ENCODE measurements at places on chromosomes 7 and 10. TPM values are rescaled to one million over a fixed set of nuclear protein-coding genes. Genes with fewer than 3 reads are reported as not detected.

Gene PAPSS2
- 33.8 TPM for total RNA-seq

Gene GPR85
- total RNA-seq = 0.29 TPM

Gene TRIM73
- 2.2 TPM for total RNA-seq

Gene NRCAM
- total RNA-seq = 3.3 TPM

Gene MMRN2
- total RNA-seq = 32.6 TPM

Gene TMEM130
- total RNA-seq = not detected

Gene AGR2
- total RNA-seq = 156 TPM

Gene CPXM2
- 16.7 TPM for total RNA-seq

Gene FAM13C
- total RNA-seq = 13.9 TPM

Gene ZNF862
- total RNA-seq = 27.8 TPM

- H3K4me3 ChIP-seq = no peak overlapping the region
- no peak for DNase-seq
- H3K27me3 ChIP-seq = no peaks in the 10 kb centered on the region
Measured at GRCh38 chr7:144736880-144737493, 98.9 kb downstream of the TPK1 start.

DNA sequence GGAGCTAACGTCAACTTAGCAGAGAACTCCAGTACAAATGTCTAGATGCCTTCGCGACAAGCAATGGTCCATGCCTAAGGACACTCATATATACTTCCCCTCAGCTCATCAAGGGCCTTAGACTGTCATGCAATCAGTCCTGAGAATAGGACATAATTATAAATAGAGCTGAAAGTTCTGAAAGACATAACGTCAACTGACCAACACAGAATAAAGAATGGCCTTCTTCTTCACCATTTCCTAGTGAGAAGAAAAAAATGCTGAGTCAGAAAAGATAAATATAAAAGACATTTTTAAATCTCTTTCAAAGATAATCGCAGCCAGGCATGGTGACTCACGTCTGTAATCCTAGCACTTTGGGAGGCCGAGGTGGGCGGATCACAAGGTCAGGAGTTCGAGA is 83.2 kb downstream of the ARMH3 start:
- no peak overlapping the region for H3K4me3 ChIP-seq
- no peaks in the 10 kb centered on the region for H3K4me1 ChIP-seq
- no peak overlapping the region for H3K27ac ChIP-seq
- H3K36me3 ChIP-seq = peaks cover 4% of the 10 kb centered on the region
- H3K27me3 ChIP-seq = no peaks in the 10 kb centered on the region

DNA sequence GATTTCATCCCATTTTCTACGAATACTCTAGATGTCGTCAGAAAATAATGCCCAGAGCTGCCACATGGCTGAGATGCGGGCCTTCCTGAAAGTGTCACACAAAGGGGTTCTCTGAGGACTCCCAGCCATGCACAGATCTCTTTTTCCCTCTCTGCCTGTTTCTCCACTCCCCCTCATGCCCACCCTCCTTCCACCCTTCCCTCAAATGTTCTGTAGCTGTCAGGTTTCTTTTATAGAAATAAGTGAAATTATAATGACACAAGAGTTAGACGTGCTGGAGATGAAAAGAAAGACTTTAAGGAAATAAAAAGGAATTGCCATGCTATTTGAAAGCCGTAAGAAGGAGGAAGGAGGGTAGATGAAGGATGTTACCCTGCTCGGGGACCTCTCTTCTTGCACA is 819.3 kb upstream of the CELF2 start:
- DNase-seq = no peak
- no peaks in the 10 kb centered on the region for H3K4me1 ChIP-seq
- H3K27ac ChIP-seq = no peak overlapping the region
- H3K27me3 ChIP-seq = no peaks in the 10 kb centered on the region

GRCh38 chr10:6593241-6593671 is 13.2 kb upstream of the PRKCQ start:
- H3K27ac ChIP-seq = no peak overlapping the region
- H3K4me1 ChIP-seq = no peaks in the 10 kb centered on the region
- H3K4me3 ChIP-seq = no peak overlapping the region
- no peak for DNase-seq
- no peaks in the 10 kb centered on the region for H3K27me3 ChIP-seq

- H3K4me1 ChIP-seq = no peaks in the 10 kb centered on the region
- no peaks in the 10 kb centered on the region for H3K27me3 ChIP-seq
- no peaks in the 10 kb centered on the region for H3K36me3 ChIP-seq
- H3K4me3 ChIP-seq = no peak overlapping the region
- DNase-seq = no peak
Measured at GRCh38 chr7:82051601-82052000, 281.8 kb upstream of the HGF start.

- H3K27ac ChIP-seq = no peak overlapping the region
- no peaks in the 10 kb centered on the region for H3K4me1 ChIP-seq
- no peaks in the 10 kb centered on the region for H3K36me3 ChIP-seq
- DNase-seq = no peak
- H3K27me3 ChIP-seq = no peaks in the 10 kb centered on the region
- H3K4me3 ChIP-seq = no peak overlapping the region
Measured at GRCh38 chr7:147423875-147424274, 1166.7 kb upstream of the C7orf33 start.

DNA sequence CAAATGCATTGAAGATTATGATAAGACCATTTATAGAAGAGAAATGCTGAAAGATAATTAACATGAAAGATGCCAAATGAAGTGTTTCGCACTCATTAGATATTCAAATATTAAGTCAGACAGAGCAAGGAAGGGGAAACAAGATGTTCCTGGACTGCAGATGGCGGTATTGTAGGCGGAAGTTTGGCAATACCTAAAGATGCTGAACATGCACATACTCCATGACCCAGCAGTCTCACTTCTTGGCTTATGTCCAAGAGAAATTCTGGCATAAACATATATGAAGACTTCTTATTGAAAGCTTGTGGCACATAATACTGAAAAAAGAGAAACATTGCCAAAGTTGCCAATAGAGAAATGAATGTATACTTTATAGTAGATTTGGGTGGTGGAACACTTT is 325.4 kb upstream of the SEMA3C start:
- H3K4me3 ChIP-seq = no peak overlapping the region
- H3K27ac ChIP-seq = no peak overlapping the region
- H3K36me3 ChIP-seq = no peaks in the 10 kb centered on the region
- H3K27me3 ChIP-seq = no peaks in the 10 kb centered on the region

- H3K36me3 ChIP-seq = no peaks in the 10 kb centered on the region
- no peaks in the 10 kb centered on the region for H3K4me1 ChIP-seq
- H3K27ac ChIP-seq = no peak overlapping the region
- H3K4me3 ChIP-seq = no peak overlapping the region
- no peak for DNase-seq
Measured at GRCh38 chr10:132551808-132552130, 14.2 kb downstream of the INPP5A start.

DNA sequence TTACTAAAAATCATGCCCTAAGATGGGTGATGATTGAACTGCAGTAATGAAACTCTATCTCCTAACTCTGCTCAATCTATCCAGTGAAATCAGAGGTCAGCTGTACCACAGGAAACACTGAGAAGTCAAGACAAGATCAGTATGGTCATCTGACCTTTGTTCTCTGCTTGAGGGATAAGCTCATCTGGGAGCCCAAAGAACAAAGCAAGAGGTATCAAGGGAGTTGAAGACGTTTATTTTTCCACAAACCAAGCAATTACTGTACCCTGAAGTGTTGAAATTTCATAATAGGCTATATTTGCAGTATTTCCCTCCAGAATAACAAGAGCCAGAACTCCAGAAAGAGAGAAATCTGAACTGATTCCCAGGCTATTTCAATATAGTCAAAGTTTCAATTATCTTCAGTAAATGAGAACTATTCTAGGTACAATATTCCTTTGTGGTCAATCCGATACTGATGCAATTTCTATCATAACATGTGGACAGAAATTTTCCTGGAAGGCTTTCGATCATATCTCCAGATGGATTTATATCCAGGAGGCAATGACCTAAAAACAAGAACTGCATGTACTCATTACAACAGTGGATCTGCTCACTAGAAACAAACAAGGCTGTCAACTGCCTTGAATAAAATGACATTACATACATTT is 345.3 kb downstream of the TNS3 start:
- H3K27ac ChIP-seq = peak overlapping the region; percentile 30
- H3K27me3 ChIP-seq = no peaks in the 10 kb centered on the region
- H3K4me3 ChIP-seq = no peak overlapping the region
- DNase-seq = no peak
- no peaks in the 10 kb centered on the region for H3K36me3 ChIP-seq
- H3K4me1 ChIP-seq = no peaks in the 10 kb centered on the region

DNA sequence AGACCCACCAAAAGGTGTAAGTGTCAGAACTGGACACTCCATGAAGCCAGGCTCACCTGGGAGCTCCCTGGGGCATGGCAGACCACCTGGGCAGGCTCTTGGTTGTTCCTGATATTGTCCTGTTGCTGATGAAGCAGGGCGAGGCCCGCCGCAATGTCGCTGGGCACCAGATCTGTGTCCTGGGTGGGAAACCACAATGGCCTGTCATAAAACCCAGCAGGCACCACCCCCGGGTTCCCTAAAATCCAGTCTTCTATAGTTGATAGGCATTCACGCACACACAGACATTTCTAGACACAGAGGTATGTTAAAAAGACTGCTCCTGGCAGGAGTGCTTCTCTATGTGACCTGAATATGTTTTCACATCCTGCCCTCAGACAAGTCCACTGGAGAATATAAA is 15.0 kb downstream of the DAGLB start:
- no peaks in the 10 kb centered on the region for H3K36me3 ChIP-seq
- peak overlapping the region; percentile 10 for H3K27ac ChIP-seq
- no peak for DNase-seq
- no peaks in the 10 kb centered on the region for H3K27me3 ChIP-seq

- H3K27me3 ChIP-seq = no peaks in the 10 kb centered on the region
- no peaks in the 10 kb centered on the region for H3K36me3 ChIP-seq
- H3K27ac ChIP-seq = no peak overlapping the region
- H3K4me1 ChIP-seq = no peaks in the 10 kb centered on the region
- H3K4me3 ChIP-seq = no peak overlapping the region
Measured at GRCh38 chr7:50962962-50963374, 180.3 kb upstream of the GRB10 start.

GRCh38 chr10:126618466-126618865 is 52.0 kb downstream of the C10orf90 start:
- H3K4me1 ChIP-seq = peaks cover 3% of the 10 kb centered on the region
- DNase-seq = no peak
- H3K36me3 ChIP-seq = no peaks in the 10 kb centered on the region

DNA sequence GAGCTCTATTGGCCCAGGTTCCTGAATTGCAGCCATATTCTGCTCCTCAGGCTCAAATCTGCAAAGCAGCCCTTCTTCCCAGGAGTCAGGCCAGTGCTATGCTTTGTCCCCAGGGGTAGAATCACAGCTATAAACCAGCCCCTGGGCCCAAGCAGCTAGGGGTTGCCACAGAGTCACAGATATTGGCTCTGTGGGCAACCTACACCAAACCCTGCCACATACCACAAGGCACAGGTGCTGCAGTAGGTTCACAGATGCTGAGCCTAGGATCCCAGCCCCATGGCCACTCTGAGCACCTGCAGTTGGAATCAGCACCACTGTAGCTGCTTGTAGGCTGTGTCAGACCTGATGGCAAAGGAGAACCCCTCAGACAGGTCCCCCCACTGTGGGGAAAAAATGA is 43.1 kb upstream of the CAMK2B start:
- H3K27ac ChIP-seq = no peak overlapping the region
- no peak overlapping the region for H3K4me3 ChIP-seq
- no peak for DNase-seq

All from breast epithelium (tissue), 4 donors.